Tibial nerve (tissue), 4 donors: ENCODE measurements at places on chromosomes 5 and 9.

DNA sequence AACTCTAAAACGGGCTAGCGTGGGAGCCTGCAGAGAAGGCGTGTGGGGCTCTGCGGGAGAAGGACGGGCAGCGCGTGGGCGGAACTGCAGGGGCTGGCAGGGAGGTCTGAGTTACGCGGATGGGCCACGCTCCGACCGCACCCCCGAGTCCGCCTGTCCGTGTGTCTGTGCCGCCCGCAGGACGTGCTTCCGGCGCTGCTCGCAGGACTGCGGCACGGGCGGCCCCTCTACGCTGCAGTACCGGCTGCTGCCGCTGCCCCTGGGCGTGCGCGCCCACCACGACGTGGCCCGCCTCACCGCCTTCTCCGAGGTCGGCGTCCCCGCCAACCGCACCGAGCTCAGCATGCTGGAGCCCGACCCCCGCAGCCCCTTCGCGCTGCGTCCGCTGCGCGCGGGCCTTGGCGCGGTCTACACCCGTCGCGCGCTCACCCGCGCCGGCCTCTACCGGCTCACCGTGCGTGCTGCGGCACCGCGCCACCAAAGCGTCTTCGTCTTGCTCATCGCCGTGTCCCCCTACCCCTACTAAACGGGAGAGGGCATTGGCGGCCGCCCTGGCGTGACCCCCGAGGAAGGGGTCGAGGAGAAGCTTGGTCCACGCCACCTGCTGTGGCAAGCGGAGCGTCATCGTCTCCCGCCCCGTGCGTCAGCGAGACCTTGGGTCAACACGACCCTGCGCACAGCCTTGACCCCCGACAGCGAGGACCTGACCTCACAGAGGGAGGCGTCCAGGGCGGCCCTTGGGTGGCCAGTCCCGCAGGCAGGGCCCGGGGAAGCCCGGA, 11.4 kb upstream of the ASS1 start:
- no peak overlapping the region for H3K27ac ChIP-seq
- no peaks in the 10 kb centered on the region for H3K36me3 ChIP-seq
- H3K4me1 ChIP-seq: no peaks in the 10 kb centered on the region
- no peak for DNase-seq

DNA sequence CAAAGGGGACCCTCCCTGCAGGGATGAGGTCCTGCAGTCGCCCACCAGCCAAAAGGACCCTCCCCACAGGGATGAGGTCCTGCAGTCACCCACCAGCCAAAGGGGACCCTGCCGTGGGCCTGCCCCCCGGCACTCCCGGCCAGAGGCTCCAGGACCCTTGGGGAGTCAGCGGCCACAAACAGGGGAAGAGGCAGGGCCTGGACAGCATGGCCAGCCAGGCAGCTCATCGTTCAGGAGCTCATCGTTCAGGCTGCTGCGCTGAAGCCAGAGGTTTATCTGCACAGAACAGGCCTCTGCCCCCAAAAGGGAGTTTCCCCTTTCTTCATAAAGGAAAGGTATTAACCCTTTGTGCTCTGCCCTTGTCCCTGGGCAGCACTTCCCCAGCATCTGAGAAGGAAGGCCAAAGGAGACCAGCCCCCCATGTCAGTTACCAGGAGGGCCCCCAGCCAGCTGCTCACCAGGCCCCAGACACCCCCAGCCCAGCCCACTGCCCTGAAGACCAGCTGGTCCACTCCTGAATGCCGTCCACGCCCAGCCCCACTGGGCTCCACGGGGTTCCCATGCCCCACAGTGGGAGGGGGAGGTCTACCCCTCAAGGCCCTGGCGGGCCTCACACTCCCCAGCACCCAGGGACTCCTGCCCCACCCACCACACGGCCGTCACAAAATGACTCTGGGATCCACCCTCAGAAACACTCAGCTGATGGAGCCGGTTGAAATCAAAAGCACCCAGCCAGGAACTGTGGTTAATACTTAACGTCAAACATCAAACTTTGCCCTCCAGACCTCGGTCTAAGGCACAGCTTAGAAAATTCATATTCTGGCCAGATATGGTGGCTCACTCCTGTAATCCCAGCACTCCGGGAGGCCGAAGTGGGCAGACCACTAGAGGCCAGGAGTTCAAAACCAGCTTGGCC, 6.3 kb downstream of the SLC12A7 start:
- no peaks in the 10 kb centered on the region for H3K36me3 ChIP-seq
- H3K27me3 ChIP-seq: no peaks in the 10 kb centered on the region
- no peak overlapping the region for H3K4me3 ChIP-seq
- DNase-seq: no peak

- H3K4me3 ChIP-seq: no peak overlapping the region
- H3K27ac ChIP-seq: no peak overlapping the region
- H3K27me3 ChIP-seq: no peaks in the 10 kb centered on the region
- no peaks in the 10 kb centered on the region for H3K36me3 ChIP-seq
These were observed 998.9 kb upstream of the CDH6 start for GRCh38 chr5:30194595-30194994.

- no peak overlapping the region for H3K27ac ChIP-seq
- no peak for DNase-seq
- no peak overlapping the region for H3K4me3 ChIP-seq
- no peaks in the 10 kb centered on the region for H3K4me1 ChIP-seq
- H3K36me3 ChIP-seq: no peaks in the 10 kb centered on the region
- no peaks in the 10 kb centered on the region for H3K27me3 ChIP-seq
These were observed 717.0 kb downstream of the PRELID2 start for GRCh38 chr5:145118127-145118526.

GRCh38 chr9:92726971-92727715, 37.5 kb downstream of the BICD2 start:
- H3K4me3 ChIP-seq: no peak overlapping the region
- H3K27ac ChIP-seq: no peak overlapping the region
- no peaks in the 10 kb centered on the region for H3K27me3 ChIP-seq
- peaks cover 2% of the 10 kb centered on the region for H3K36me3 ChIP-seq

DNA sequence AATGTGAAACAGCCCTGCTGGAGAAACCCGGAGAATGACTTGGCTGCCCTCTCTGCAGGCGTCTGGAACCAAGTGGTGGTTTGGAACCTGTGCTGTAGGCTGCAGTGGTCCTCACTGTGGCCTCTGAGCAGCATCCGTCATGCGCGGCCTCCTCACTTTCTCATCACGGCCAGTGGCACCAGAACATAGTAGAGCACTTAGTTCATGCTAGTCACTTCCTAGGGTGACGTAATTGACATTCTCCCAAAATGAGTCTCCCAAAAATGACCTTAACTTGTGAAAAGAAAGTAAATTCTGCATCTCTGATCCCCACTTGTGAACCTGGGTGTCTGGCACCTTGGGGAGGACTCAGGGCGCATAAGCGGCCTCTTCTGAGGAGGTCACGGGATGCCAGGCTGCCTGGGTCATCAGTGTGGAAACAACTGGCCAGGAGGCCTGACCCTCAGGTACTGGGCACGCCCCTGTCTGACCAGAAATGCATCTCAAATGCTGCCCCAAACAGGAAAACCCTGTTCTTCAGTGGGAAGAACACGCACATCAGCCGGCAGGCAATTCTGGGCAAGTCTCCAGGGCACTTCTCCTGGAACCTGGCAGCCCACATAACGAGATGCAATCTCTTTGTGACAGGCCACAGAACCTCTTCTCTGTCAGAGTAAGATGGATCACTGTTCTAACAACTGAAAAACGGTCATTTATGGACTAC, 36.6 kb upstream of the SPTLC1 start:
- peaks cover 7% of the 10 kb centered on the region for H3K4me1 ChIP-seq
- DNase-seq: no peak
- no peak overlapping the region for H3K27ac ChIP-seq
- no peak overlapping the region for H3K4me3 ChIP-seq
- H3K27me3 ChIP-seq: no peaks in the 10 kb centered on the region
- no peaks in the 10 kb centered on the region for H3K36me3 ChIP-seq

DNA sequence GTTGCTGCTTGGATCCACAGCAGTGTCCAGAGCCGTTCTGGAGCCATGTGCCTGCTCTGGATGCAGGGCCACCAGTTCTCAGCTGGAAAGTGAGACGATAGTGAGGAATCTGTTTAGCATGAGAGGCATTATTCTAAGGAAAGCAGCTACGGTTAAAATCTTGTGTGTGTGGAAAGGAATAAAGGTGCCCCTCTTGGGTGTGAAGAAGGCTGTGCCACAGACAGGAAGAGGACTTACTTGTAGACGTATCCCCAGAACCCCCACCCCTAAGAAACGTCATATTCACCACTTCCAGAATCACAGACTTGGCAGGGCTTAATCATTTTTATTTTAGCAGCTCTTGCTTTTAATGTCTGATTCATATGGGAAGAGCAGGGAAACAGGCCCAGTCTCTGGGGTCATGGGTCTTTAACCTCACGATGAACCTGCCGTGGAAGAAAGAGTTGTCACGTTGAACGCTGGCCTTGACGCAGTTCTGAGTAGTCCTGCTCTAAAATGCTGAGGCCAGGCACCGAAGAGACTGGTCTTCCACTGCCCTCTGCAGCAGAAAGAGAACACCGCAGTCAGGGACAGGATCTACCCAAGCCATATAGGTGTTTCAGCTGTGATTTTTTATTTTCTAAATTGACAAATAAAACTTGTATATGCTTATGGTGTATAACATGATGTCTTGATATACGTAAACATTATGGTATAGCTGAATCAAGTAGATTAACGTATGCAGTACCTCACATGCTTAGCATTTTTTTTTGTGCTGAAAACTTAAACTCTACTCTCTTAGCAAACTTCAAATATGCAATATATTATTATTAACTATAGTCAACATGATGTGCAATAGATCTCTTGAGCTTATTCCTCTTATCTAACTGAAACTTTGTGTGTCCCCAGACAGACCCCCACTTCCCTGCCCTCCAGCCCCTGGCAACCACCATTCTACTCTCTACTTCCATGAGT, 38.8 kb downstream of the CARTPT start:
- no peaks in the 10 kb centered on the region for H3K36me3 ChIP-seq
- no peaks in the 10 kb centered on the region for H3K27me3 ChIP-seq
- no peaks in the 10 kb centered on the region for H3K4me1 ChIP-seq
- no peak overlapping the region for H3K27ac ChIP-seq

GRCh38 chr9:31034311-31034710, 1350.1 kb upstream of the ACO1 start:
- no peaks in the 10 kb centered on the region for H3K36me3 ChIP-seq
- H3K4me3 ChIP-seq: no peak overlapping the region
- no peaks in the 10 kb centered on the region for H3K27me3 ChIP-seq
- H3K27ac ChIP-seq: no peak overlapping the region
